Fibroblast of the conjunctiva (primary cell): ENCODE measurements at places on chromosomes 4 and X.

GRCh38 chr4:180060159-180060889 lies 2182.9 kb upstream of the TENM3 start:
- DNase-seq = no peak

DNA sequence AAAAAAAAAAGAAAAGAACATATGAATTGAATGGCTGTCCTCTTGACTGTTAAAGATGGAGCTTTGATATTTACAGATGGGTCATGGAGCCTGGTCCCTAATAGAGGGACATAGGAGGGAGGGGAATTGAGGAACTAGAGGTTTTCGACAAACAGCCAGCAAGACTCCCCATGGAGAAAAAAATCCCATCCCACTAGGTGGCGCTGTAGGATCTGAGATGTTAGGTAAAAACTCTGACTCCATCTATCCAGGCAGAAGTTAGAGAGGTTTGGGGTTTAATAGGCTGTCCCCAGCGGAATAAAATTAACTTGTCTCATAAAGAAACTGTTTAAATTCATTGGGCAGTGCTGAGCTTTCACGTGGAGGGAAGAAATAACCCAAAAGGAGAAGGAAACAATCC lies 45.9 kb downstream of the HMGB2 start:
- no peak for DNase-seq

- no peak for DNase-seq
These were observed 53.7 kb downstream of the MID1 start for GRCh38 chrX:10566716-10567097.

DNA sequence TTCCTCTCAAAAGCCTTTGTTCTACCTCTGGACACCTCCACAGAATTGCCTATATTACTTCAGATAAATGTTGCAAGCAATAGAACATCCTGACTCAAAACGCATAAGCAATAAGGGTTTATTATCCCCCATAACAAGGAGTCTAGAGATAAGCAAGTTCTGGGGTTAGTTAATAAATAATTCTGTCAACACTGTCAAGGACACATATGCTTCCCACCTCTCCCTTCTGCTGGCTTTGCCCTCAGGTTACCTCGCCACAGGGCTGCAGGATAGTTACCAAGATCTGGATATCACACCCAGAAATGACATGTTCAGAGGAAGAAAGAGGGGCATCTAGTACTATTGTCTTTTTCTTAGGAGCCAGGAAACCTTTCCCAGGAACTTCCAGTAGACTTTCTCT lies 14.0 kb upstream of the DUSP21 start:
- DNase-seq = no peak

- DNase-seq = no peak
These were observed 69.9 kb downstream of the ARHGAP10 start for GRCh38 chr4:147801820-147802219.
